ENCODE measurements at places on chromosomes 3 and 15. TPM values are rescaled to one million over a fixed set of nuclear protein-coding genes. Genes with fewer than 3 reads are reported as not detected.

DNA sequence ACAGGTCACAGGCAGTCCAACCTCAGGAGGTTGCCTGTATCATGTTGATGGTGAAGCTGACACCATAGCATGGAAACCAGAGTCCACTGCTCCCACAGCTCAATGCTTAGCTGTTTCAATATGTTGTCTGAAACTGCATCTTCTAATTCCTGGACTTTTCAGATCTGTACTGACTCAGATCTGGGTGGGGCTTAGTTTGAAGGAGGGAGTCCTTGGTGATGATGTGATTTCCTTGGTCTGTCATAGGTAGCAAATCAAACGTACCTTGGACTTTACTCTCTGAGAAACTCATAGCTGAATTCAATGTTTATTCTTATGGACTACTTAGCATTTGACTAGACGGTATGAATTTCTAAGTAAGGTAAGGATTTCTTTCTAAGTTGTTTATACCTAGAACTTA, at the start of gene HHLA2:
TSS of gene HHLA2 (plus strand) at position 310 of the 400 bp plus-strand sequence. CDS start 55,266 bp downstream, outside the sequence.
- DNase-seq, result no peak
- no peaks in the 10 kb centered on the region for H3K27me3 ChIP-seq
- H3K27ac ChIP-seq, result no peak within 1 kb of the TSS

DNA sequence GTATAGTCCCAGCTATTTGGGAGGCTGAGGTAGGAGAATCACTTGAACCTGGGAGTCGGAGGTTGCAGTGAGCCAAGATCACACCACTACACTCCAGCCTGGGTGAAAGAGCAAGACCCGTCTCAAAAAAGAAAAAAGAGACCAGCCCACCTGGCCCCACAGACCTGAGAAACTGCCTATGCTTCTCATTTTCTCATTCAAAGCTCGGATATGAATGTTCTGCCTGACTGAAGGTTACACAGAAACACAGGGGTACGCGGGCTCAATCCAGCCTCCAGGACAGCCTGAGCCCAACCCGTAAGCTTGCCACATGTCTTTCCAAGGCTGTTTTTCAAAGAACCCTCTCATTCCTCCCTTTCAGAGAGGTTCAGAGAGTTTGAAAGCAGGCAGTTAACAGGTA, 9.7 kb upstream of the LRRC15 start:
- DNase-seq, result no peak
- H3K27me3 ChIP-seq, result peaks cover 33% of the 10 kb centered on the region
- no peak overlapping the region for H3K4me3 ChIP-seq
- no peaks in the 10 kb centered on the region for H3K36me3 ChIP-seq

IQGAP1 gene
- 80.6 TPM for total RNA-seq

GRCh38 chr3:145191543-145191942, 969.4 kb downstream of the PLOD2 start:
- H3K4me3 ChIP-seq, result no peak overlapping the region
- H3K27me3 ChIP-seq, result no peaks in the 10 kb centered on the region
- no peak overlapping the region for H3K27ac ChIP-seq
- no peaks in the 10 kb centered on the region for H3K4me1 ChIP-seq
- DNase-seq, result no peak
- no peaks in the 10 kb centered on the region for H3K36me3 ChIP-seq

- no peak overlapping the region for H3K27ac ChIP-seq
- no peaks in the 10 kb centered on the region for H3K27me3 ChIP-seq
- H3K4me1 ChIP-seq, result no peaks in the 10 kb centered on the region
- no peak overlapping the region for H3K4me3 ChIP-seq
- no peaks in the 10 kb centered on the region for H3K36me3 ChIP-seq
- no peak for DNase-seq
Measured at GRCh38 chr15:95162967-95163531, 931.7 kb downstream of the MCTP2 start.

- no peaks in the 10 kb centered on the region for H3K27me3 ChIP-seq
- H3K27ac ChIP-seq, result no peak overlapping the region
- no peak overlapping the region for H3K4me3 ChIP-seq
Measured at GRCh38 chr3:98759629-98760028, 3.5 kb upstream of the ST3GAL6 start.

DNA sequence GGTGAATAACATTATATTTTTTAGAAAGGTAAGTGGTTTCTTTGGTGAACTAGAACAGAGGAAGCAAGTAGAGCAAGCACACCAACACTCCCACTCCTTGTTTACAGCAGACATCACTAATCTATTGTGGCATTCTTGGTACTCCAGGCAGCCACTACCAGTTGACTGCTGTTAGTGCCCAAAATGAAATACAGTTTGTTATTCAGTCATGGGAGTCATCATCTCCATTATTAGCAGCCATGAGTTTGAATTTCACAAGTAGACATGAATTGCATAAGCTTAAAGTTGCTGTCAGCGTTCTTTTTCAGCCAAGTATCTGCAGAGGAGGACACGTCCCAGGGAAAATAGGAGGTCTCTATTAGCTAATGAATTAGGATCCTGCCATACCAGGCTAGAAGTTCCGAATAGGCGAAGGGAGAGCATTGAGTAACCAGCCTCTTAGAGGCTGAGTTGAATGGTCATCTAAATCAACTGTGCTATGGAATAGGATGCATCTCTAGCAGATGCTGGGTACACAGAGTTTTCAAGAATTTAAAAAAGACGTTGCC, 252.7 kb upstream of the ICE2 start:
- H3K4me3 ChIP-seq, result no peak overlapping the region
- no peak for DNase-seq
- no peaks in the 10 kb centered on the region for H3K36me3 ChIP-seq
- H3K27ac ChIP-seq, result no peak overlapping the region

TMCO5A gene
- not detected for total RNA-seq

ZIC1 gene
- 11.8 TPM for total RNA-seq

MCTP2 gene
- 0.98 TPM for total RNA-seq

DNA sequence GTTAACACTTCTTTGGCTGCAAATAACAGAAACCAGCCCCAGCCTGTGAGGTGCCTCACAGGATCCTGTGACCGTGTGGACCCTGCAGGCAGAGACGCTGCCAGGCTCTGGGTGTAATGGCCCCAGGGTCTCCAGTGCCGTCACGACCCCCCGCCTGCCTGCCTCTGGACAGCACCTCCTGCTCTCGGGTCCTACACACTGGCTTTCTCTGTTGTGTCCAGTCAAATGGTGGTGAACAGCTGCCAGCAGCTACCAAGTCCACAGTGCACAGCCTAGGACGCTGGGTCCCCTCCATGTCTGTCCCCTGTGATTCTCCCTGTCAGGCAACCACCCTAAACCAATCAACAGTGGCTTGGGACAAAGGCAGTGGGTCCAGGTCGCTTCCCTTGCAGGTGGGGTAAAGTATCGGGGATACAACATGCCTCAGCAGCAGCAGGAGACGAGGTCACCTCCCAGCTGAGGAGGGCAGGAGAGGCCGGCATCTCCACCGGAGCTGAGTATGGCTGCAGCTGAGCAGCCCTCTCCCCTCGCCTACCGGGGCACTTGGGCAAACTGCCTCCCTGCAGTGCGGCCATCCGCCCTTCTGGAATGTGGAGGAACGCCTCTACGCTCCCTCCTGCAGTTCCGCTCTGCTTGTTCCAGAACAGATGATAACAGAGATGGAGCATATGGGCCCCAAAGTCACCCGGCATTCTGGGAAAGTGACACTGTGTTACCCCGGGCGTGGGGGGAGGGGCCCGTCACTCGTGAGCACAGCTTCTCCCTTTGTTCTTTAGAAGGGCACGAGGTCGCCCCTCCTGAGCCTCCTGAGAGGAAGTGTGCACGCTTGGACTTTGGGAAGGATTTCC, 21.1 kb upstream of the SKOR1 start:
- no peak overlapping the region for H3K4me3 ChIP-seq
- no peaks in the 10 kb centered on the region for H3K27me3 ChIP-seq
- peaks cover 19% of the 10 kb centered on the region for H3K36me3 ChIP-seq
- DNase-seq, result no peak
- no peak overlapping the region for H3K27ac ChIP-seq

DNA sequence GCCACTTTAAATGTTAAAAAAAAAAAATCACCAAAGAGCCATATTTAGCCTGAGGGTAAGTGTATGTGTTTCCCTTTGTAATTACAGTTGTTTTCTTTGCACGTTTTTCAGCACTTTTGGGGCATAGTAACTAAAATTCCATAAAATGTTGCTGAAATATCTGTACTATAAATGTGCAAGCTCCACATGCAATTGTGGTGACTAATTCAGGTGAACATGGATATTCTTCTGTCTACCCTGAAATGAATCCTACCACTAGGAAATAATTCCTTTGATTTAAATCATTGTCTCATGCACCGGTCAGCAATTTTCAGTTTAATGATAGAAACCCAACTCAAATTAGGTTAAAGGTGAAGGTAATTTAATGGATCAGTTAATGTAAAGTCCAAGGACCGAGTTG, 13.1 kb upstream of the TFG start:
- H3K4me1 ChIP-seq, result no peaks in the 10 kb centered on the region
- H3K27ac ChIP-seq, result no peak overlapping the region
- DNase-seq, result no peak
- no peaks in the 10 kb centered on the region for H3K36me3 ChIP-seq

LRCH3 gene
- 28.5 TPM for total RNA-seq

SCAMP2 gene
- 17.3 TPM for total RNA-seq

DNA sequence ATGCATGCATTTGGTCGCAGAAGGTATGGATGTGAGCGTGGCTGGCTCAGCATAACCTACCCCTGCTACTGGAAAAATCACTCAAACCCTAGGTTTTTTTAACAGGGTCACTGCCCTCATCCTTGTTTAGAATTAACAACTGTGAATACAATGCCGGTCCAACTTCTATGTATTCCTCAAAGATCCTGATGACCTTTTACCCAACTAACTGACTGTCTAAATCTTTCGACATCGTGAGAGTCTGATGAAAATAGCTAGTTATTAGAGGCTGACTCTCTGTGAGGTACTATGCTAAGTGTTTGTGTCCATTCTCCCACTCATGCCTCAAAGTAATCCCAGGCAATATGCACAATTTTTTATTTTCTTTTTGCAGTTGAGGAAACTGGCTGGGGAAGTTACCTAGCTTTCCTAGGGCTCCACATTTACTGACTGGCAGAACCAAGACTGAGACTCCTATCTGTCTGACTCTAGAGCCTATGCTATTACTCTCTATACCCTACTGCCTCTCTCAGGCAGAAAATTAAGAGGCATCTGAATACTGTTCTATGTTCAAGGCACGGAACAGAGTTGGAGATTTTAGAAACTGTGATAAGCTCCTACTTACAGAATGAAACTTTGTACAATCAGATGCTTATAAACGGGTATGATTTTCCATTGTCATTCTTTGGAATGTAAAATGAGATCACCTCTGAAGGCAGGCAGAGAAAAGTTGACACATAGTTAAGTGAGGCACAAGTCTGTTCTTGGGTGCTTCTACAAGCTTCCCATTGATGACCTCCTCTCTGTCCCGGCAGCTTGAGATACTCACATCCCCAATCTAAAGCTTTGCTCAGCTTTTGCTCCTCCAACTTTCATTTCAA, 56.4 kb downstream of the FILIP1L start:
- no peak overlapping the region for H3K4me3 ChIP-seq
- H3K36me3 ChIP-seq, result no peaks in the 10 kb centered on the region
- no peaks in the 10 kb centered on the region for H3K4me1 ChIP-seq
- H3K27ac ChIP-seq, result no peak overlapping the region
- no peak for DNase-seq

PRR23E gene
- total RNA-seq, result not detected

GRCh38 chr15:82231842-82232241, 30.7 kb downstream of the EFL1 start:
- no peak overlapping the region for H3K27ac ChIP-seq
- no peaks in the 10 kb centered on the region for H3K27me3 ChIP-seq
- DNase-seq, result no peak
- H3K4me3 ChIP-seq, result no peak overlapping the region
- H3K36me3 ChIP-seq, result peaks cover 11% of the 10 kb centered on the region

- H3K27ac ChIP-seq, result no peak overlapping the region
- peaks cover 2% of the 10 kb centered on the region for H3K4me1 ChIP-seq
- DNase-seq, result no peak
- H3K36me3 ChIP-seq, result peaks cover 6% of the 10 kb centered on the region
Measured at GRCh38 chr3:56677286-56677685, 5.8 kb downstream of the TASOR start.

DNA sequence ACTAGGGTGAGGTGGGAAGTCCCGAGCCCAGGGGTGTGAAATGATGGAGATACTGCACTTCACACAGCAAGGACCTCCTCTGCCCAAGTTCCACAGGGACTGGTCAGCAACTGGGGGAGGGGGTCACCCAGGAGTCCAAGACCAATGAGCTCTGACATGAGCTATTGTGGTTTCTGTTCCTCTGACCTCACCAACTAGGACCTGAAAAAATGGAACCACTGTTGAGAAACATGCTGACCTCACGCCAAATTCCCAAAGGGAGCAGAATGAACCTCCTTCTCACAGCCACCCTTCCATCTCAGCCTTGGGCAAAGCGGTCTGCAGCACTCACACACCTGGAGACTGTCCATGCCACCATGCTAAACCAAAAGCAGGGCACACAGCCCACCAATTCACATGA, 69.3 kb downstream of the LRIG1 start:
- peaks cover 21% of the 10 kb centered on the region for H3K36me3 ChIP-seq
- no peaks in the 10 kb centered on the region for H3K27me3 ChIP-seq
- no peak for DNase-seq
- peaks cover 58% of the 10 kb centered on the region for H3K4me1 ChIP-seq

ACTC1 gene
- total RNA-seq, result 2,723 TPM

All from muscle of leg (tissue), 16 donors.